Activated T-cell treated with anti-CD3 and anti-CD28 coated beads, Interleukin-2, amount 50 U/mL, for 72 hours (primary cell): ENCODE measurements at places on chromosomes 3 and 15. TPM values are rescaled to one million over a fixed set of nuclear protein-coding genes. Genes with fewer than 3 reads are reported as not detected.

Gene NDN
- total RNA-seq = 1.6 TPM

DNA sequence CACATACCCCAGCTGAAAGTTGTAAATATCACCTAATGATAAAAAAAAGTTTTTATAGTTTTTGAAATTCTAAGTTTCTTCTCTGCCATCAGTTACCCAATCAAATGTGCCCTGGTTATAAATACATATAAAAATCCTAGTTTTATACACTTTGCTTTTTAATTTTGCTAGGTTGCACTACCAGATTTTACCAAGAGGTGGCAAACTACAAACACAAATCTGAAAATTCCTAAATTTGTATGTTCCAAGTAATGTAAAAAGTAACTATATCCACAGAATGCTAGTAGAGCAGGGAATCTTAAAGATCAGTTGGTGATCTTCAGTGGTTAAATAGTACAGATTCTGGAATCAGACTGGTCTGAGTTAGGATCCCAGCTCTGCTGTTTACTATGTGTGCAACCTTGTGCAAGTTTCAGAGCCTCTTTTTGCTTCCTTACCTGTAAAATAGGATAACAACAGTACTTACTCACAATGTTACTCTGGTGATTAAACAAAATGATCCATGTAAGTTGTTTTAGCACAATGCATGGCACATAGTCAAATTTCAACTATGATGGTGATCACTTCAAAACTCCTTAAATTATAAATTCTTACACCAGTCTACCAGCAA, 11.0 kb downstream of the TRPM7 start:
- peak; percentile 12 for DNase-seq

DNA sequence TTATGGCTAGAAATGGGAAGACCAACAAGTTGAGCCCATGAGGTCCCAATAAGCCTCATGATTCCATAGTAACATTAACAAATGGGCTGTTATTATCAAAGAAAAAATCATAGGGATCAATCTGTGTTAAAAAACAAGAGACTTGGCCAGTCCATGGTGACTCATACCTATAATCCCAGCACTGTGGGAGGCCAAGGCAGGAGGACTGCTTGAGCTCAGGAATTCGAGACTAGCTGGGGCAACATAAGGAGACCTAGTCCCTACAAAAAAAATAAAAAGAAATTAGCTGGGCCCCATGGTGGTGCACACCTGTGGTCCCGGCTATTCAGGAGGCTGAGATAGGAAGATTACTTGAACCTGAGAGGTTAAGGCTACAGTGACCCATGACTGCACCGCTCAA, 124.8 kb downstream of the DMXL2 start:
- no peak for DNase-seq

GRCh38 chr3:2090095-2090911, 8.4 kb upstream of the CNTN4 start:
- no peak for DNase-seq
